ENCODE measurements at places on chromosomes 13 and 19. TPM values are rescaled to one million over a fixed set of nuclear protein-coding genes. Genes with fewer than 3 reads are reported as not detected.

The IGSF23 gene
- total RNA-seq: 0.93 TPM

The MAST3 gene
- total RNA-seq: 11.0 TPM

DNA sequence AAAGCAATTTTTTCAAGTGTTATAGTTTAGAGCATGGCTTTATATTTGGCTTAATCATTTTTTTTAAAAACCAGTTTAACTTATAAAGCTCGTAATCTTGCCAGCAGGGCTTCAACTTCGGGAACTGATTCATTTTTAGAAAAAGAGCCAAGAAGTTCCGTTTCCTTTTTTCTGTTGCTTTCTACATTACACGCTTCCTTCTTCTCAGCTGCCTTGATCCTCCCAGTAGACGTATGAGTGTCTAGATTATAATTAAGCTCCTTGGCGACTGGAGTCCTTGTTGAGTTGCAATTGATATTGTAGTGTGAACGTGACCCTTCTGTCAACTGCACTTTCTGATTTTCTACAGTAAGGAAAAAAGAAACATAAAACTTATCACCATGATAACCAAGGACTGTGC, 497.2 kb downstream of the DIAPH3 start:
- DNase-seq: no peak

- DNase-seq: no peak
These were observed 367.3 kb downstream of the KCNRG start for GRCh38 chr13:50382511-50382910.

GRCh38 chr19:8046569-8047165, 5.9 kb upstream of the CCL25 start:
- DNase-seq: no peak

GRCh38 chr13:30125422-30126073, 181.8 kb downstream of the KATNAL1 start:
- no peak for DNase-seq

Data from type B pancreatic cell (in vitro differentiated cells).